ENCODE measurements at places on chromosomes 6 and 20.

DNA sequence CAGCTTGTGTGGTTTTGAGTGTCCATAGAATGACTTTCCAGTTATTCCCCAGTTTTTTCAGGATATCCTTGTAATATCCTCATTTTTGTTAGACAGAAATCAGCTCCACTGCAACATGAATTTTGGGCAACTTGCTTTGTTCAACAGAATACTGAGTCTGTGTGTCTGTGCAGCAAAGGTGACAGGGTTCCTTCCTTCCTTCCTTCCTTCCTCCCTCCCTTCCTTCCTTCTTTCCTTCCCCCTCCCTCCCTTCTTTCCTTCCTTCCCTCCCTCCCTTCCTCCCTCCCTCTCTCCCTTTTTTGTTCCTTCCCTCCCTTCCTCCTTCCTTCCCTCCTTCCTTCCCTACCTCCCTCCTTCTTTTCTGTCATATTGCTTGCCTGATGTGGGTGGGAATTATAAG is 496.5 kb downstream of the EPM2A start:
- DNase-seq, result no peak

- no peak for DNase-seq
Observed at GRCh38 chr6:87572021-87572420, 17.8 kb downstream of the RARS2 start.

GRCh38 chr20:4633379-4633778 is 88.3 kb upstream of the PRND start:
- DNase-seq, result no peak

DNA sequence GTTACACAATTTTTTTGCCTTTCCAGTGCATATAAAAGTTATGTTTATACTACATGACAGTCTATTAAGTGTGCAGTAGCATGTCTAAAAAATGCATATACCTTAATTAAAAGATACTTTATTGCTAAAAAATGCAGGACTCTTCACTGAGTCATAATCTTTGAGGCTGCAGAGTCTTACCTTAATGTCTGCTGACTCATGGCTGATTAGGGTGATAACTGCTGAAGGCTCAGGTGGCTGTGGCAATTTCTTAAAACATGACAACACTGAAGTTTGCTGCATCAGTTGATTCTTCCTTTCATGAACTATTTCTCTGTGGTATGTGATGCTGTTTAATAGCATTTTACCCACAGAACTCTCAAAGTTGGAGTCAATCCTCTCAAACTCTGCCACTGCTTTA is 19.1 kb downstream of the ZSCAN23 start:
- DNase-seq, result no peak

GRCh38 chr6:73375216-73375615 is 5.5 kb upstream of the OOEP start:
- no peak for DNase-seq

DNA sequence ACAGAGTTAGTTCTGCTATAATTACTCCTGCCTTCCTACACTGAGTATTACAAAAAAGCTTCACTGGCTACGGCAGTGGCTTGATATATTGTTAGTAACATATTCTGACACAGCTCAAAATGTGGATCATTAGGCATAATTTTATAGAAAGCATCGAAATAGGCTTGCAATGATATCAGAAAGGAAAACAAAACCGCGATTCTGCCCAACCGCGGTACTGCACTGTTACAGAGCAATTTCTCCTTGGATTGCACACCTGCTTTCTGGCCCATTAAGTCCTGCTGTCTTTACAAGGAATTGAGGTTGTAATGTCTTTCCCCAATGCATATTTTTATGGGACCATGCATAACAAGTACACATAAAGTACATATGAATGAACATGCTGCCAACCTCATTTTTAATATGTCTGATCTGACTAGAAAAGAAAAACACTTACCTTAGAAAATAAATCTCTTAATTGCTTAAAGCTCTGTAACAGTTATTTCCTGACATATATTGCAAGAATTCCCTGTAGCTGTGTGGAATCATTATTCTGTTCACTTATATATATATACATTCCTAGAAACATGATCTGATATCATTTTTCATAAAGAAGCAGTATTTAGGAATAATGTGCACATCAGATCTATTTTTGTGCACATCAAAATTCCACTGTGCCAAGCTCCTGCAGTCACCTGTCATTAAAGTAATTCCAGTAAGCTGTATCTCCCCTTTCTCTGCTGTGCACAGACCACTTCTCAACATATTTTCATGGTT is 763.9 kb downstream of the HACE1 start:
- no peak for DNase-seq

DNA sequence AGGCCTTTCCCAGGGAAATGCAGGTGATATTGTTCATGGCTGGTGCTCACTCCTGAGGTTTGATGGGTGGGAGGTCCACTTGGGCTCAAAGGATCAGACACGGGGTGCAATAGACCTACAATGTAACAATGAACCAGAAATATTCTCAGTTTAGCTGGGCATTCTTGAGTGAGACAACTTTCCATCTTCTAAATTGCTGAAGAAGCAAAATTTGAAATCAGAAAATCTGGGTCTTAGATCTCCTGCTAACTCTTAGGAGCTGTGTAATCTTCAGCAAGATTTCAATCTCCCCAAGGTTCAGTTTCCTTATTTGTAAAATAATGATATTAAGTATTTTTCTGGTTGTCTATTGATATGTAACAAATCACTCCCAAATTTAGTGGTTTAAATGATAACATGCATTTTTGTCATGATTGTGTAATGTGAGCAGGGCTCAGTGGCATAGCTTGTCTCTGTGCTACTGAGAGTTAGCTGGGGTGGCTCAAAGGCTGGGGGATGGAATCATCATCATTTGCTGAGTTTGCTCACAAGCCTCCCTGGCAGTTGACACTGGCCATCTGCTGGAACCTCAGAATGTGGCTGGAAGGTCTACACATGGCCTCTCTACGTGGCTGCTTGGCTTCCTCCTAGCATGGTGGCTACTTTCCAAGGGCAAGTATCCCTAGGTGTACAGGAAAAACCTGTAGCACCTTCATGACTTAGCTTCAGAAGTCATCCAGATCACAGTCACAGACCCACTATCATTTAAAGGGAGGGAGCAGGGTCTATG is 98.8 kb downstream of the GRM1 start:
- no peak for DNase-seq

DNA sequence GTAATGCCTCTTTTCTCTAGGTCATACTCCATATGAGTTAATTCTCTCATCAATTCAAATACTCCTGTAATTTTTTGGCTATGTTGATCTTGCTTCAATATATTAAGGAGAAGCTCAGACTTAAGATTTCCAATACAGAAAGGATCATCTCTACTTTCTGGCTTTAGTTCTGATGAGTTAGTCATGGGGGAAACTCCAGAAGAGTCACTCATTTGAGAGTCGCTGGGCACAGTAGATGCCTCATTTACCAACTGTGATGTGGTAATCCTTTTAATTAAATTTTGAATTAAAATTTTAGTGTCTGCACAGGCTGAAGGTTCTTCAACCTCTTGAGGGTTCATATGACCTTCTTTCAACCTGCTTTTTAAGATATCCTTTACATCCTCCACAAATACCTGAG is 38.5 kb downstream of the DST start:
- DNase-seq, result no peak

DNA sequence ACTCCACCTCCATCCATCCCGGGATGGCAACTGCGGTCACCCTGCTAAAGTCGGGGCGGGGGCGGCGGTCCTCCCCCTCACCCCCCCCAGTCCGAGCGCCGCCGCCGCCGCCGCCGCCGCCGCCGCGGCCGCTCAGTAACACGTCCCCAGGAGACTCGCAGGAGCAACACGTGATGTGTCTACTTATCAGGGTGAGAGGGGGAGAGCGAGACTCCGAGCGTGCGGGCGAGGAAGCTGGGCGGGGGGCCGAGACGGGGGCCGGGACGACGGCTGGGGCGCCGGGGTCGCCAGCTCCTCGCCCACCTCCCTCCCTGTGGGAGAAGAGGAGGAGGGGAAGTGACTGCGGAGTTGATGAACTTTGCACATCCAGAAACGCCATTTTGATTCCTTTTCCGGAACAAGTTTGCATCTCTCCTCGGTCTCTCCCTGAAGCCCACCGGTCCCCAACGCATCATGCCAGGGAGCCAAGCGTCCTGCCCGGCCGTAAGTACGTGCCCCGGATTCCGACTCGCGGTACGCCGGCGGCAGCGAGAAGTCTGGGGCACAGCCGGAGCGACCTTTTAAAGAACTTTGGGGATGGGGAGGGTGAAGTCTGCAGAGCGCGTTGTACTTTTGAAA is at the start of gene RREB1:
Gene RREB1 (plus strand): TSS at position 384 of the 618 bp plus-strand sequence. CDS start 73,951 bp downstream, outside the sequence.
- DNase-seq, result peak; percentile 56

DNA sequence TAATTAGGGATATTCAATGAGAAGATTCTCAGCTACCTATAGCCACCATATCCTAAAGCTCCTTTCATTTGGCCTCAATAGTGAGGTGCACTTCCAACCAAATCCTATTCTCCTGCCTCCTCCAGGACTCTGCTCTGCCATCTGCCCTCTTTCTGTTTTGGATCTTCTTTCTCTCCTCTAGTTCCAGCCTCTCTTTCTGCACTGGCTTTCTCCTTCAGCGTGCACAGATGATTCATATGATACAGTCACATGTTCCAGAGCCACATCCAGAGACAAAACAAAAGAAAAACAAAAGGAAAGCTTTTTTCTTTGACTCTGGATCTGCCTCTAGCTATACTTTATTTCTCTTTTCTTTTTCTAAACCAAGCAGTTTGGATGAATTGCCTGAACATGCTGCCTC is 531.9 kb upstream of the MAN1A1 start:
- DNase-seq, result no peak

GRCh38 chr20:17995967-17996819 is 27.4 kb downstream of the MGME1 start:
- DNase-seq, result peak; percentile 51

DNA sequence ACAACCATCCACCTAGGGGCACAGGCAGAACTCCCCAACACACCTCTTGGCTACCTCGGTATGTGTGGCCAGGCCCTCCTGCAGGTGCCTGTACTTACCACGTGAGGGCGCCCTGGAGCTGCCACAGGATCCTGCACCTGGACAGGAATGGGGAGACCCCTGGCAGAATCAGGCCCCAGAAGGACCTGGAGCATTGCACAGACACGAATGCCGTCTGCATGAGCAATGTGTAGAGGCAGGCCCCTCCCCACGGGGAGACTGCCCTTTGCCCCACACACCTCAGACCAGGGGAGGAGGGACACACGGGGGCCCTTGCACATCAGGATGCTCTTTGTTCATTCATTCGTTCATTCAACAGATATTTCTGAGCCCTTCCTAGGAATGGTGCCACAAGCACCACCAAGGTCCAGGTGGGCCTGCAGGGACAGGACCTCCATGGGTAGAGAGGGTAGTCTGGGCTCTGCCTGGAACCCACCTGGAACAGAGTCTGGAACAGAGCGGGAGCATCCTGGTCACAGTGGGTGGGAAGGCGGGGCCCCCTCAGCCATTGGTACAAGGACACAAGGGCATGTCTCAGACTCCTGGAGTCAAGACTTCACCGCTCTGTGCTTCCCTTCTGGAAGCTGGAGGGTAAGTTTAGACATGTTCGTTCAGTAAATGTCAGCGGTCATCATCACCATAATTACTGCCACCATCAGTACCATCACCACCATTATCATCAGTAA is 32.3 kb downstream of the YTHDF1 start:
- peak; percentile 50 for DNase-seq

DNA sequence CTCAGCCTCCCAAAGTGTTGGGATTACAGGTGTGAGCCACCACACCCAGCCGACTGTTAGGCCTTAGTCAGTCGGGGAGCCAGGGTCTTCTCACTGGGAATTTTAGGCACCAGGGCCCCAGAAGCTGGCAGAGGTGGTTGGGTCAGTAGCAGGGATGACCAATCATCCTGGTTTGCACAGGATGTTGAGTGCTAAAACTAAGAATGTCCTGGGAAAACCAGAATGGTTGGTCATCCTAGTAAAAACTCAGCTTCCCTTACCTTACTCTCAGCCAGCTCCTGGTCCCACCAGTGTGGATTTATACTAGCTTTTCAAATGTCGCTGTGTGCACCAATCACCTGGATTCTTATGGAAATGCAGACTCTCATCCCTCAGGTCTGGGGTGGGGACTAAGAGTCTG is 31.8 kb downstream of the KCNG1 start:
- no peak for DNase-seq

- DNase-seq, result no peak
Observed at GRCh38 chr20:38170826-38171674, 6.0 kb upstream of the TGM2 start.

- DNase-seq, result no peak
Observed at GRCh38 chr6:145063091-145063490, 672.2 kb downstream of the EPM2A start.

- no peak for DNase-seq
Observed at GRCh38 chr20:3932277-3932676, 43.1 kb downstream of the PANK2 start.

DNA sequence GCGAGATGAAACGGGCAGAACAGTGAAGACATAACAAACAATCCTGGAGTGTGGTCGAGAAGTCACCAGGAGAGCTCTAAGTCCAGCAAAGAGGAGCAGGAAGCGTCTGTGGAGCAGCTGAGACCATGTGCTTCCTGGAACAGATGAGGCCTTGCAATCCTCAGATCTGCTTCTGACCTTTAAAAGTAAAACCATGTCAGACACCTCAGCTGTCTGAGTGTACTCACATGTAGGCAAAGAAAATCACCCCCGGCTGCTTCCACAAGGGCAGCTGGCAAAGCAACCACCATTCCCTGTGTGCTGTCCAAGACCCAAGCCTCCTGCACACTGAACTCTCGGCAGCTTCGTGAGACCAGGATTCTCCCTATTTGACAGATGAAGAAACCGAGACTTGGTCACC is 76.6 kb downstream of the EDN3 start:
- no peak for DNase-seq

DNA sequence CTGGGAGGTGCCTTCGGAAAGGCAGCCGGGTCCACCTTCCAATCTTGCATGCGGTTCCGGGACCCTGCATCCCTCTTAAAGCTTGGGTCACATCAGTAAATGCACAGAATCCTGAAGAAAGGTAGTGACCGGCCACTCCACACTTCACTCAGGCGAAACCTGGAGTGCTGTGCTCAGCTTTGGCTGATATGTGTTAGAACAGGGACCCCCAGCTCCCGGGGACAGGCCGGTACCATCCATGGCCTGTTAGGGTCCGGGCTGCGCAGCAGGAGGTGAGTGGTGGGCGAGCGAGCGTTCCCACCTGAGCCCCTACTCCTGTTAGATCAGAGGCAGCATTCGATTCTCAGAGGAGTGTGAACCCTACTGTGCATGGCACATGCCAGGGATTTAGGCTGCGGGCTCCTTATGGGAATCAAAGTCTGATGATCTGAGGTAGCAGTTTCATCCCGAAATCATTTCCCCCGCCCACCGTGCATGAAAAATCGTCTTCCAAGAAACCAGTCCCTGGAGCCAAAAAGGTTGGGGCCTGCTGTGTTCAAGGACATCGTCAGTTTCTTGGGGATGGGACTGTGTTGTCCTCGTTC is 143.0 kb downstream of the ERMARD start:
- no peak for DNase-seq

DNA sequence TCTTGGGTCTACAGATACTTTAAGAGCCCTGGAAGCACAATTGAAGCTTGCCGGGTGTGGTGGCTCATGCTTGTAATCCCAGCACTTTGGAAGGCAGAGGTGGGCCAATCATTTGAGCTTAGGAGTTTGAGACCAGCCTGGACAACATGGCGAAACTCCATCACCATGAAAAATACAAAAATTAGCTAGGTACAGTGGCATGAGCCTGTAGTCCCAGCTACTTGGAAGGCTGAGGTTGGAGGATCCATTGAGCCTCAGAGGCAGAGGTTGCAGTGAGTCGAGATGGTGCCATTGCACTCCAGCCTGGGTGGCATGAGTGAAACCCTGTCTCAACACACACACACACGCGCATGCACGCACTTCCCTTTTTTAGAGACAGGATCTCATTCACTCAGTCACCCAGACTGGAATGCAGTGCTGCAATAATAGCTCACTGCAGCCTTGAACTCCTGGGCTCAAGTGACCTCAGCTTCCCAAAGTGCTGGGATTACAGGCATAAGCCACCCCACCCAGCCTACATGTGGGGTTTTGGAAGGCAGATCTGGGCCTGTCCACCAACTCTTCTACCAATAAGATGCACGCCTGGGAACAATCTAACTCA is 182.5 kb upstream of the JARID2 start:
- no peak for DNase-seq
